ENCODE measurements at places on chromosomes 5 and 9.

- DNase-seq: no peak
Observed at GRCh38 chr9:115291841-115292240, 173.9 kb upstream of the TNC start.

DNA sequence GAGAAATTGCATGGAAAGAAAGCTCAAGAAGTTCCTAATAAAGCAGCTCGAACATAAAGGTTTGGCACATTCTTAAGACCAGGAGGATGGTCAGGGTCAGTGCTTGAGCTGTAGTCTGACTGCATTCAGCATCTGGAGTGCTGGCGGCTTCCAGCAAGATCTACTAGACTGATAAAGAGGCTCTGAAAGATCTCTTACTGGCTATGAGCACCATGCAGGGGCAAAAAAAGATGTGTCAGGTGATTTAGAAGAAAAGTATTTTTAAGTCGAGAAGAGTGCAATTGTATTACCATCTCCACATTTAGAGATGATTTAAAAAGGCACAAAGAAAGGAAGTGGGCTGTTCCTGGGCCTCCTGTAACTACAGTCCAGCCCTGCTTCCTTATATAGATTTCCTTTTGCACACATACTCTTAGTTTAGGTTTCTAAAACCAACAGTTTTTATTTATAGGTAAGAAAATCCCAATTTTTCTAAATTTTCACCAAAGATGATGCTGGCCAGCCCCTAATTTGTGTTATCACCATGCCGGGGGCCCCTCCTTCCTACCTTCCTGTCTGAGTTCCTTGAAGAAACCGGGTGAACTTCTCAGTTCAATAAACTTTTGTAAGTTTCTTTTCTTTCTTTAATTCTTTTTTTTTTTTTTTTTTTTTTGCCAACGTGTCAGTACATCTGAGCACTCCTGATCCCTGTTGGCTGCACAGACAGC lies 65.9 kb upstream of the PLPP1 start:
- DNase-seq: no peak

DNA sequence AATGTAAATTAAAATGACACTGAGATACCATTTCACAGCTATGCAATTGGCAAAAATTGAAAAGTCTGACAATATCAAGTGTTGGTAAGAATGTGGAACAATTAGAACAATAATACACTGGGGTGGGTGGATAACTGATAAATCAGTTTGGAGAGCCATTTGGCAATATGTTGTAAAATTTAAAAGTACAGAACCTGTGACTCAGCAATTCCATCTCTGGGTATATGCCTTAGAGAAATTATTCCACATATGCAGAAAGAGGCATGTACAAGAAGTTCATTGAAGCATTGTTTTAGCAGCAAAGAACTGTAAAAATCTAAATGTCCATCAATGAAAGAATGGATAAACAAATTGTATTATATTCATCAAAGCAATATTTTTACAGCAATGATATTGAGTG lies 89.3 kb upstream of the NR3C1 start:
- no peak for DNase-seq

GRCh38 chr9:70257502-70257901 lies 1.3 kb upstream of the SMC5 start:
- DNase-seq: no peak

DNA sequence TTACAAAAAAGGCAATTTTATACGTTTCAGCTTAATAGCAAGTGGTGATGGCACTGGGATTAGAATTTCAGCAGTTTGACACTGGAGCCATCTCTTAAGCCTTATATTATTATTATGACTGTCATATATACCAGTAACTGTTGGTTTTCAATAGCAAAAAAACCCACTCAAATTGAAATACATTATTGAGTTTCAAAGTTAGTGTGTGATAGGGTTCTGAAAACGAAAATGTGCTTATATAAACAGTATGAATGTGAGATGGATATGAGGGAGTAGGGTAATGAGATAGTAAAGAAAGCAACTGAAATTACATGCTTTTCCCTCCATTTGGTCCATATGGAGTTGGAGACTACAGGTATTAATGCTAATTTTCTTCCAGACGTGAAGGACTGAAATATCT lies 68.6 kb upstream of the ACTBL2 start:
- DNase-seq: no peak

DNA sequence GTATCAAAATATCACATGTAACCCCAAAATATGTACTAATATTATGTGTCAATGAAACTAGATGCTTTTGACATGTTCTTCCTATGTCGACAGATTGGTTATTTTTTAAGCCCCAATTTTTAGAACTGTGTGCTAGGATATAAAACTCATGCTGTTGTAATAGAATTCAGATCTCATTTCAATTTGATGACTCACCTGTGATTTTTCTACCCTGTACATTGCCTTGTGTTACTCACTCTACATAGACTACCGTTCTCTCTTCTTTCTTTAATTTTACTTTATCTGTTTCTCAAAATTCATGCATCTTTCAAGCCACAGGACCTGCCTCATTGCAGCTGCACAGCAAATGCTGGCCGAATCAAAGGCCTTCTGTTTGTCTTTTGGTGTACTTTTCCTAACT lies 284.5 kb downstream of the MAT2B start:
- no peak for DNase-seq

DNA sequence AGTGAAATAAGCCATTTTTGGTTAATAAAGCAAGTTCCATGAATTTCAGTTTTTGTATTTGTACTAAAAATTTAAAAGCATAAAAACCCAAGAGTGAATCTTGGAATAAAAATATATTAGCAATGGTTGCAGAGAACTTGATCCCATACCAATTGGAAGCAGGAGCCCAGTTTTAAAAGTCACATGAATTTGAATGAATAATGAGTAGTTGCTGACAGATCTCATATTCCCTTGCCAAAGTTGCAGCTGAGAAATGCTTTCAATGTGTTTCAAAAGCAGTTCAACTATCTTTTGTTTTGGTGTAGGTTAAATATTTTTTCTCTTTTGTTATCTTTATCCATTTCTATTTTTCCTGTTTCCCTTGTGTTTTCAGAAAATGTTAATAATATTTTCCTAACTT lies 818.6 kb downstream of the CDH18 start:
- no peak for DNase-seq

GRCh38 chr9:125878164-125878631 lies 131.0 kb downstream of the PBX3 start:
- no peak for DNase-seq

DNA sequence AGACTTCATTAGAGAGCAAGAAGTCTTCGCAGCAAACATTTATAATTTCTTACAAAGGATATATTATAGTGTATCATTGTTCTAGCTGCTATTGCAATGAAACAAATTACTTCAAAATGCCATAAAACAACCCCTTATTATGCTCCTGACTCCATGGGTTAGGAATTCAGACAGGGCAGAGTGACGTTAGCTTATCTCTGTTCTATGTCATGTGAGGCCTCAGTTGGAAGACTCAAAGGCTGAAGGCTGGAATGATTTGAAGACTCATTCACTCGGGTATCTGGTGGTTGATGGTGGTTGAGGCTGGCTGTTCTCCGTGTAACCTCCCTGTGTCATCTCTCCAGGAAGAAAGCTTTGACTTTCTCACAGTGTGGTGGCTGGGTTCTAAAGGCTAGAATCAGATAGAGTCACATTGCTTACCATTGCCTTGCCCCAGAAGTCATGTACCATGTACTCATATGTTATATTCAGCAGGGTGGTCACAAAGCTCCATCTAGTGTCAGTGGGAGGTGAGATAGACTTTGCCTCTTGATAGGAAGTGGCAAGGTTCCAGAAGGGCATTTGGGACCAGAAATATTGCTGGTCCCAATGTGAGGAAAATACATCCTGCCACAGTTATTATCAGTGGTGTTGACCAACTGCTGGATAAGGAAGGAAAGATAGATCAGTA lies 226.9 kb downstream of the TMEM38B start:
- DNase-seq: no peak

DNA sequence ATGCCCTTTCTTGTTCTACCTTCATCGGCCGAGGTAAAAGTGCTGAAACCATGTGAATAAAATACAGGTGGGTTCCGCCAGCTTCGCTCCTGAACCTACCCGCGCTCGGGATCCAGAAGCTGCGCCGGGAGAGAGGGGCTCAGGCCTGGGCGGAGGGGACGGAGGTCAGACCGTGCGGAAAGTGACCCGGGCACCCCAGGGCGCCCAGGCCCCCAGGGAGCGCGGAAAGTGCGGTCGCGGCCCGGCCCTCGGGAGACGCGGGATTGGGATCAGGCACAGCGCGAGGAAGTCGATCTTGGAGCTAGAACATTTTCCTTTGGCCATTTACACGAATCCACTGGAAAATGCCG lies 329 bp downstream of the SYK start:
- no peak for DNase-seq

Data from HEK293T (cell line).